ENCODE measurements at places on chromosomes 6 and 20.

DNA sequence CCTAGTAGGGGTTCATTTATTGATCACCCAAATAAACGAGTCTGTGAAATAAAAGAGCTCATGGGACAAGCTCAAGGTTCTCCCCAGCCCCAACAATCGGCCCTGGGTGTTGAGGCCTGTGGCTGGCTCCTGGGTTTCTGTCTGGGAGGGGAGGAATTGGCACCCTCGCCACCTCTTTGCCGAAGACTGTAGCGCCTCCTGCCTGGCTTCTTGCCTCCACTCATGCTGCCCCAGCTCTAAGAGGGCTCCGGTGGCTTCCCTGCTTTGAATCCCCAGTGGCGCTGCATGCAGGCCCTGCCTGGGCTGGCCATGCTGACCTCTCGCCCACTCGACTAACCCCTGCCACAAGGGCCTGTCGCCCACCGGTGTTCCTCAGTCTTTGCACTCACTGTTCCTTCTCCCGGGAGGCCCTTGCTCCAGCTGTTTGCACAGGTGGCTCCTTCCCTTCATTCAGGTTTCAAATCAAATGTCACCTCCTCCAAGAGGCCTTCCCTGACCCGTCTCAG is 5.4 kb downstream of the MLN start:
- DNase-seq: no peak

GRCh38 chr6:138688580-138688979 is 85.0 kb upstream of the CCDC28A start:
- no peak for DNase-seq

- DNase-seq: no peak
Observed at GRCh38 chr6:141488488-141488887, 644.2 kb upstream of the GJE1 start.

DNA sequence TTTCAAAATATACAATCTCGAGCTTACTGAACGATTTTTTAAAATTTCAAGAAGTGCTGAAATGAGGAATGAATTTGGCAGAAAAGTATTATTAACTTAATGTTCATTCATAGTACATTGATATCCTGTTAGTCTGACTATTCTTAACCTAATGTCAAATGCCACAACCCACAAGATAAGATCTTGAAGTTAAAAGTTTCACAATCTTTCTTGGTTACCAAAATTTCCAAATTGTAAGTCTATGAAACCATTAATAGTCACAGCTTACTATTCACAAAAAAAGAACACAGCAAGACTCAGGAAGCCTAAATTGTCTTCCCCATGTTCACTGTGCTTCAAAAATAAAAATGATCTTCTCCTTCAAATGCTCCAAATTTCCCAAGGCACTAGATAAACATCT is 71.3 kb downstream of the HACE1 start:
- no peak for DNase-seq

GRCh38 chr6:119333707-119334295 is 15.8 kb downstream of the MAN1A1 start:
- no peak for DNase-seq

Data from activated T-helper 1 cell treated with anti-CD3 and anti-CD28 coated beads, Interleukin-2, amount 50 U/mL, for 16 hours (primary cell).